ENCODE measurements at places on chromosomes 3 and 15.

DNA sequence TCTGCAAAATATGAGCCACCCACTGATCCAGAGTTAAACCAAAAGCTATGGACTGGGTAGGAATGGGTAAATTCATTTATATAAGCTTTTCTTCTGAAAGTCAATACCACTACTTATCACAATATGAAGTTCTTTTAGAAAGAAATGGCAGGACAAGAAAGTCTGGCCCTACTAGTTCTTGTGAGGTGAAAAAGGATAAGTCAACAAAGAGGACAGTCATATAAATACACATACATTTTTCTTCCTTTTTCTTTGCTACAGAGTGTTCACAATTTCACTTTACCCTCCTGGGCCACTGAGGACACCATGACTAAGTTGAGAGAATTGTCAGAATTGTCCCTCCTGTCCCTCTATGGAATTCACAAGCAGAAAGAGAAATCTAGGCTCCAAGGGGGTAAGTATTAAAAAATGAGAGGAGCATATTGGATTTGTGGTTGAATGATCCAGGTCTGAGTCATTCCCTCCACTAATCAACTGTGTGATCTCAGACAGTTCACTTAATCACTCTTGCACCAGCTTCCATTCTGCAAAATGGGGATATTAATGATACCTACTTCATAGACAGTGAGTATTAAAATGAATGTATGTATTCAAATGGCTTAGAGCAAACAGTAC is 27.6 kb downstream of the ACP3 start:
- no peak for DNase-seq

GRCh38 chr15:36658312-36658711 is 78.9 kb downstream of the CDIN1 start:
- no peak for DNase-seq

- DNase-seq: no peak
Observed at GRCh38 chr3:197027151-197027895, 2.3 kb downstream of the MELTF start.

GRCh38 chr3:17942856-17943255 is 200.4 kb upstream of the TBC1D5 start:
- DNase-seq: no peak

GRCh38 chr3:159185443-159186050 is 383.7 kb downstream of the MFSD1 start:
- DNase-seq: no peak

GRCh38 chr15:57090496-57090859 is 172.0 kb downstream of the TCF12 start:
- DNase-seq: peak; percentile 86

- DNase-seq: no peak
Observed at GRCh38 chr15:64836023-64836536, 5.6 kb upstream of the PLEKHO2 start.

- no peak for DNase-seq
Observed at GRCh38 chr3:27669591-27669990, 52.5 kb downstream of the EOMES start.

DNA sequence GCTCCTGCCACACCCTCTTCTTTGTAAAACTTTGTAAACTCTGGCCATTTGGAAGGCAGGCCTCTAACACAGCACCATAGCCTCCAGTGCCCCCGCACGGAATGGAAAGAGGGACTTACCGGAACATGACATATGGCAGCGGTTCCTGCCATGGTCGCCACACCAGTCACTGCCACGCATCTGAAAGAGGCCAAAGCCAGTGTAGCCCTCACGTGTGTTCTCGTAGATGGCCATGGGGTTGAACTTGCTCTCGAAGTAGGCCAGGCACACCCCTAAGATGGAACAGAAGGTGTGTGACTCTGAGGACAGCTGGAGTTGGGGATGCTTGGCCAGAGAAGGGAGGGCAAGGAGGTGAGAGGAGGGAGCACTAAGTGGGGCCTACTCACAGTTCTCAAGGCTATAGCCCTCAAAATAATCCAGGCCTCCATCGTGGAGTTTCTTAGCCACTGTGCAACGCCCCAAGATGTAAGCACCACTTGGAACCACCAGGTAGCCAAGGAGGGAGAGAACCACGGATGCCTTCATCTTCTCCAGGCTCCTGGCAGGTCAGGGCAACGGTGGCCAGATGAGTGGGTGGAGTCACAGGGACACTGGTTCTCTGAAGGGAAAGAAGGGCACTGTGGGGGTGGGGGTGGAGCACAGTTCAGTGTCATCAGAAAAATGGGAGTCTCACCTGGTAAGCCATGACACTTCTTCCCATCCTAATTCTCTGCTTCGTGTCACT is 3.5 kb downstream of the LYZL4 start:
- DNase-seq: no peak

- DNase-seq: no peak
Observed at GRCh38 chr3:195254454-195255175, 16.3 kb downstream of the XXYLT1 start.

DNA sequence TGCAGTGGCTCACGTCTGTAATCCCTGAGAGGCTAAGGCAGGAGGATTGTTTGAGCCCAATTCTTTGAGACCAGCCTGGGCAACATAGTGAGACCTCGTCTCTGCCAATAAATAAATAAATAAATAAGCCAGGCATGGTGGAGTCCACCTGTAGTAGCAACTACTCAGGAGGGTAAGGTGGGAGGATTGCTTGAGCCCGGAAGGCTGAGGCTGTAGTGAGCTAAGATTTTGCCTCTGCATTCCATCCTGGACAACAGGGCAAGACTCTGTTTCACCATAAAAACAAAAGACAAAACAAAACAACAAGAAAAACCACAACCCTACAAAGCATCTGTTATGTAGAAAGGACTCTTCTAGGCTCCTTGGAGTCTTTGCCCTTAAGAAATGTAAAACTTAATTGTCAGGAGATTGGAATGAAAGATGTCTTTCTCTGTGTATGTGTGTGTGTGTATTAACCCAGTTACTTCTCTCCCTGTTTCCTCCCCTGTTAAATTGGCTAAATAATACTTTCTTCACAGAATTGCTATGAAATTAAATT is 9.5 kb downstream of the NECTIN3 start:
- no peak for DNase-seq

GRCh38 chr3:19263606-19264005 is 115.3 kb downstream of the KCNH8 start:
- no peak for DNase-seq

- DNase-seq: no peak
Observed at GRCh38 chr15:39454189-39454986, 126.5 kb upstream of the THBS1 start.

DNA sequence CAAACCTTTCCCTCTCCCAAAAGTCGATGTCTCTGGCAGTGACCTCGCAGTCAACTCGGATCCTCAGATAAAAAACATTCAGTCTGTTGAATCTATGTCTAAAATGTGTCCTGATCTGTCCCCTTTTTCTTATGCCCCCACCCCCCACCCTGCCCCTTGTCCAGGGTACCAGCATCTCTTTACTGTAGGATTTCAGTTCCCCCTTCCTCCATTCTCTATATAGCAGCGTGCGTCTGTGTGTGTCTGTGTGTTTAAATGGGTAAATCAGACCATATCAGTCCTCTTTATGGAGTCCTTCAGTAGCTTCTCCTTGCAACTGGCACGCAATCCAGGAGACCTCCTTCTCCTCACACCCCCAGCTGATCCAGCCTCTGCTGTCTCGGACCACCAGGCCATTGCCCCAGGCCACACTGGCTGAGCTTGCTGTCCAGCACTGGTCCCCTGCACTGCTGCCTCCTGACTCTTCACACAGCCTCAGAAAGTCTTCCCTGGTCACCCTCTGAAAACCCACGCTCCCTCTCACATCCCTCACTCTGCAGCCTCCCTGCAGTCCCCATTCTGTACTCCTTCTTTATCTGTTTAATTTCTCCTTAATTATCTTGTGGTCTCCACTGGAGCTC is 1.5 kb downstream of the LRRK1 start:
- DNase-seq: no peak

DNA sequence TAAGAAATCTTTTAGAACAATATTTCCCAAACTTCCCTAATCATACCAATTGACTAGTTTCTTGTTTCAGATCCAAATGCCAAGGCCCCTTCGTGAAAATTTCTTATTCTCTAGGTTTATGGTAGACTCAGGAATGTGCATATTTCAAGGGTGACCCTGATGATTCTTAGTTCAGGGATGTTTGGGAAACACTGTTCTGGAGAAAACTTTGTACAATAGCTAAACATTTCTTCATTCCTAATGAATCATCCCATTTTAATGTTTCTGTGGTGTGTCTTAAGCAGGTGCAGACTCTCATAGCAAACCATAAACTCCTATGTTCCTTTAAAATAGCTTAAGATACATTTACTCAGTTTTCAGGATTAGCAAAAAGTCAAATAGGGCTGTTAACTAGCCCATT is 314.5 kb downstream of the TIGIT start:
- no peak for DNase-seq

DNA sequence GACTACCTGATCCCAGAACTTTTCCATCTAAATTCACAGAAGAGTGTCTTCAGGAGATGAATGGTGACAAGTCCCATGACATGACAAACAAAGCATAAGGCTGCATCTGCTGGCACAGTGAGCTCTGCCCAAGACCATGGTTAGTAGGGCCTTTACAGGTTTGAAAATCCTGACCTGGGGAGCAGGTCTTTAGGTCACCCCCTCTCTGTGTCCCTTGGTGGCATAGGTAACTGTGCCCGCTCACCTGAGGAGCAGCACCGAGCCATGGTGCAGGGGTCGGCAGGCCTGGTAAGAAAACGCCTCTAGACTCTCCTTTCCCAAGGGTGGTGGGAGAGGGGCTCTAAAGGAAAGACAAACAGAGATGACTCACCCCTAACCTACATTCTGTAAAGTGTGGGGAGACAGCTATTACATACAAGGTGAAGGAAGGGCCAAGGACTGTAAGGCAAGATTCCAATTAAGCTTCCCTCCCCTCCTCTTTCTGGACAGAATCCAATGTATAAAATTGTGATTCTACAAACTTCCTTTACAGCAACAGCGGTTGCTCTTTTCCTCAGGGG is 74.0 kb downstream of the SATB1 start:
- DNase-seq: no peak

DNA sequence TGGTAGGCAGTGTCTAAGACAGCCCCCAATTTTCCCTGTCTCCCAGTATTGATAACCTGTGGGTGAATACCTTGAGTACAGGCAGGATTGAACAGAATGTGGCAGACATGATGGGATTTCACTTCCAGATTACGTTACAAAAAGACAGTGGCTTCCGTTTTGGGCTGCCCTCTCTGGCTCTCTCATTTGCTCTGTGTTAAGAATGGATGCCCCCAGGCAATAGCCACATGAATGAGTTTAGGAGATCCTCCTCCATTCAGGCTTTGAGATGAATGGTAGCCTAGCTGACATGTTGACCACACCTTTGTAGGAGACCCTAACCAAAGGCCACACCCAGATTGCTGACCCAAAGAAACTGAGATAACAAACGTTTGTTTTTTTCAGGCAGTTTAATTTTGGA is 34.3 kb downstream of the UBXN7 start:
- DNase-seq: no peak

DNA sequence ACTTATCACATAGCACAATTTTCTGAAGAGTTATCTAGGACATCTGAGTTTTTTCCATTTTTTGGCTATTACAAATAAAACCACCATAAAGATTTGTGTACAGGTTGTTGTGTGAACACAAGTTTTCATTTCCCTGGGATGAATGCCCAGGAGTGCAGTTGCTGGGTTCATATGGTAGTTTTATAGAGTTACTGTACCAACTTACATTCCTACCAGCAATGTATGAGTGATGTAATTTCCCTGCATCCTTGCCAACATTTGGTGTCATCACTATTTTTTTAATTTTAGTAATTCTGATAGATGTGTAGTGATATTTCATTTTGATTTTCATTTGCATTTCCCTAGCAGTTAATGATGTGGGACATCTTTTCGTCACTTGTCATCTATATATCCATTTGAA is 20.5 kb downstream of the FILIP1L start:
- no peak for DNase-seq

GRCh38 chr15:92902737-92903593 is 2.8 kb downstream of the CHD2 start:
- peak; percentile 76 for DNase-seq

DNA sequence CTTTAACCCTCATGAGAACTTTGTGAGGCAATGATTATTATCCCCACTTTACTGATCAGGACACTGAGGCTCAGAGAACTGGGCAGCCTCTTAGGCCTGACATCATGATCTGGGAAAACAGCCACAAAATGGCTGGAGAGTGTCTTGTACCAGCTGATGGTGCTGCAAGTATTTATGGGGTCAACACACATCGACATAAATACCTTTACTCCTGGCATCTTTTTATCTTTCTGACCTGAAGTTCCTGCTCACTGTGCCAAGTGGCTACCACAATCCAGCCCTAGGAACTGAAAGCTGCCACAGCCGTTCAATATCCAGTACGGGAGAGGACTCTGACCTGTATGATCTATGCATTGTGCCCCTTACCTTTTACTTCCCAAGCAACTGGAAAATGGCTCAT is 29.2 kb upstream of the MUC13 start:
- no peak for DNase-seq

DNA sequence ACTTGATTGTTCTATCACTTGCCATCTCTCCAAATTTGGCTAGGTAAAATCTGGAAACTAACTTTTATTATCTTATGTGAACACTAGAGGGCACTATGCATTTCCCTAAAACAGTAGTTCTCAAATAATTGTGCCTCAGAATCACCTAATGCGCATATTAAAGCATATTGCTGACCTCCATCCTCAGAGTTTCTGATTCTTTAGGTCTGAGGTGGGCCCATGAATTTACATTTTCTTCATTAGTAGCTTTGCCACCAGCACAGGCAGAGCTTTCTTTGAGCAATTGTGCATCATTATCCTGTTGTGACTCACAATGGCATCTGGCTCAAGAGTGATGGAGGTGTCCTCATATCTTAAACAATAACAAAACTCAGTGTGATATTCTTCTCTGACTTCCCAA is 17.5 kb upstream of the BCHE start:
- DNase-seq: peak; percentile 30

DNA sequence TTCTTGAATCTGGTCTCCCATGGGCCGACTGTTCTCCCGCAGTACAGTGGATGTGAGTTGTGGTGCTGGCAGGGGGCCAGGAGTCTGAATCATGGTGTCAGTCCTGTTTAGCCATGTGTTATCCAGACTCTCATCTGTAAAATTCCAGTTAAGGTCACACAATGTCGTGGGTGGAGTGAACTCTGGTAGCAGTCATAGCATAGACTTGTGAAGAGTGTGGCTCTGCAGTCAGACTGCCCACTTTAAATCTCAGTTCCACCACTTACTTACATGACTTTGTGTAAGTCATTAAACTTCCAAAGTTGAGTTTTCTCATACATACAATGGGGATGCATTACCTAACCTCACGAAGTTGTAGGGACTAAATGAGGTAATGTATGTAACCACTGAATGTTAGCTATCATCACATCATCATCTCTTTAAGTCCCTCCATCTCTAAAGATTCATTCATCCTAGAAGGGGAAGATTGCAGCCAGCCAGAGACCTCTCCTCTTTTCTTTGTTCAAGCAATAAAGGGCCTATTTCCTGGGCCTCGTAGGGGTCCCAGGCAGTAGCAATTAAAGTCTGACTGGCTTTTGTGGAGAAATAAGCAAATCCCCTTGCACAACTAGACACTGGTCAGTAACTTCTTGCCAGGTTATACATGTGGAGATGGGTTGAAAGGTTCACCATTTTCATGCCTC is 93.9 kb downstream of the PCCB start:
- peak; percentile 34 for DNase-seq

GRCh38 chr3:110814170-110815007 is 257.2 kb upstream of the NECTIN3 start:
- no peak for DNase-seq

GRCh38 chr3:89179355-89180001 is 72.1 kb downstream of the EPHA3 start:
- DNase-seq: peak; percentile 66

GRCh38 chr3:195041871-195042742 is 228.9 kb downstream of the XXYLT1 start:
- no peak for DNase-seq

GRCh38 chr15:101651554-101652097 is 555 bp downstream of the TM2D3 start:
- peak; percentile 82 for DNase-seq

GRCh38 chr3:148865049-148865448 is at the start of gene CPA3:
Gene CPA3, plus strand, starts transcription at chr3:148865296. Its CDS starts 12 bp downstream, at chr3:148865308.
- no peak for DNase-seq
